ENCODE measurements at places on chromosomes 2 and 18.
A peak's percentile ranks its signal among the peaks of the same experiment; 100 is the strongest.

- peaks cover 40% of the 10 kb centered on the region for H3K27me3 ChIP-seq
- H3K36me3 ChIP-seq, result no peaks in the 10 kb centered on the region
- H3K4me1 ChIP-seq, result peaks cover 4% of the 10 kb centered on the region
- H3K27ac ChIP-seq, result no peak overlapping the region
- no peak for DNase-seq
Observed at GRCh38 chr2:178191511-178191910, 2.8 kb upstream of the OSBPL6 start.

DNA sequence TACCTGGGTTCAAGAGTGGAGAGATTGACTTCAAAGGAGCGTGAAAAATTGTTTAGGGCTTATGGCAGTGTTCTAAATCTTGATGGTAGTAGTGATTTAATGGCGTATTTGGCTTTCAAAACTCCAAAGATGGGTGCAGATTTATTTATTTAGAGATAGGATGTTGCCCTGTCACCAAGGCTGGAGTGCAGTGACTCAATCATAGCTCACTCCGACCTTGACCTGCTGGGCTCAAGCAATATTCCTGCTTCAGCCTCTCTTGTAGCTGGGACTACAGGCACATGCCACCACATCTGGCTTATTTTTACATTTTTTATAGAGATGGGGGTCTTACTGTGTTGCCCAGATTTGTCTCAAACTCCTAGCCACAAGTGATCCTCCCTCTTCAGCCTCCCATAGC, 52.5 kb downstream of the FAM117B start:
- DNase-seq, result no peak
- no peaks in the 10 kb centered on the region for H3K27me3 ChIP-seq
- H3K4me1 ChIP-seq, result peaks cover 48% of the 10 kb centered on the region
- H3K36me3 ChIP-seq, result peaks cover 1% of the 10 kb centered on the region

DNA sequence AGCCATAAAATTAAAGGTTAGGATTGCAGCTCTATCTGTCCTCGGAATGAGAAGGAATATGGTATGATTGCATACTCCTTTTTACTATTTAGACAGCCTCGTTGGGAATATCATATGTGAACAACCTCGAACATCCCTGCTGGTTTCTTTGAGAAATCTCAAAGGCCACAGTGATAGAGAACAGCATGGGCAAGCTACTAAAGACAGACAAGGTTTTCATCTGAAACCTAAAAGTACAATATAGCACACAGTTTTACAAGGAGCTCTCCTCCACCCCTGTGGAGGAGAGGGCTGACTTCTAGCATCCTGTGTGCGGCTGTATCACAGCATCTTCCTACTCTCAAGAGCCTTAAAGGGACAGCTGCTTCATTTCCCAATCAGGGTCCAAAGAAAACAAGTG, 104.3 kb downstream of the VWC2L start:
- H3K36me3 ChIP-seq, result no peaks in the 10 kb centered on the region
- DNase-seq, result no peak
- H3K4me1 ChIP-seq, result no peaks in the 10 kb centered on the region
- H3K4me3 ChIP-seq, result no peak overlapping the region
- H3K27ac ChIP-seq, result no peak overlapping the region

GRCh38 chr2:179562330-179562885, 297.8 kb upstream of the SESTD1 start:
- H3K27me3 ChIP-seq, result no peaks in the 10 kb centered on the region
- H3K36me3 ChIP-seq, result no peaks in the 10 kb centered on the region
- H3K27ac ChIP-seq, result no peak overlapping the region
- H3K4me3 ChIP-seq, result no peak overlapping the region

DNA sequence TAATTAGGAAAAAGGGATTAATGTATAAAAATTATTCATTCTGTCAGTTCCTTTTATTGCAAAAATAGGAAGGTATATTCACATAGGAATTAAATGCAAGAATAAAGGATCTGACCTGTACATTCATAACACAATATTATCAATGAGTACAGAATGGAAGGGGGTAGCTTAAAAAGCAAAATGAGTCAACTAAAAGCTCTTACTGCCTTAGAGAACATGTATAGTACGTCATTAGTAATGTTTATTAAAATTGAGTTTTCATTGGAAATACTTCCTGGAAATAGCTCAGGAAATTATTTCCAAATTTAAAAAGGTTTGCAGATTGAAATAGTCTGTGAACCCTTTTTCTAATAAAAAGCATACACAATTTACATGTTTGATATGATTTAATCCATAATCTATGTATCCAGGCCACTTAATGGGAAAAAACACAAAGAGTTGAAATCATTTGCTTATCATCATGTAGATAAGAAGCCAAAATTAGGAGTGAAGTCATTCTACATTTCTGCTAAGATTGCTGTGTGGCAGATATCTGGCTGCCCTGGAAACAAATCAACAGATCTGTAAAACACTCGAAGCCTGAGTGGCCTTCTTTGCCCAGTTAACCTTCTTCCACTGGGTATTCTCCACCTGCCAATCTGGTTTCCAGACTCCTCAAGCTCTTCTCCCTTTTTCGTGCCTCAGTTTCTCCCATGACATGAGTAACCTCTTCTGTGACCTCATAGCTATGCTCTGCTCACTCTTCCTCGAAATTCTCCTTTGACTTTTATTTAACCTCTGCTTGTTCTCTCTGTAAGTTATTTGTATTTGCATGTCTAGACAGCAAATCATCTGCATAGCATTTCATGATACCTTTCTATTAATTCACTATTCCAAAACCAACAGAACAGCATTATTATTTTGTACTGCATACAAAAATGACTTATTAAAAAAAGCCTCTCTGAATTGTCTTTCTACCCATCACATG, 181.2 kb upstream of the REV1 start:
- H3K4me3 ChIP-seq, result no peak overlapping the region
- H3K27ac ChIP-seq, result no peak overlapping the region
- no peak for DNase-seq
- H3K36me3 ChIP-seq, result peaks cover 11% of the 10 kb centered on the region
- no peaks in the 10 kb centered on the region for H3K4me1 ChIP-seq

DNA sequence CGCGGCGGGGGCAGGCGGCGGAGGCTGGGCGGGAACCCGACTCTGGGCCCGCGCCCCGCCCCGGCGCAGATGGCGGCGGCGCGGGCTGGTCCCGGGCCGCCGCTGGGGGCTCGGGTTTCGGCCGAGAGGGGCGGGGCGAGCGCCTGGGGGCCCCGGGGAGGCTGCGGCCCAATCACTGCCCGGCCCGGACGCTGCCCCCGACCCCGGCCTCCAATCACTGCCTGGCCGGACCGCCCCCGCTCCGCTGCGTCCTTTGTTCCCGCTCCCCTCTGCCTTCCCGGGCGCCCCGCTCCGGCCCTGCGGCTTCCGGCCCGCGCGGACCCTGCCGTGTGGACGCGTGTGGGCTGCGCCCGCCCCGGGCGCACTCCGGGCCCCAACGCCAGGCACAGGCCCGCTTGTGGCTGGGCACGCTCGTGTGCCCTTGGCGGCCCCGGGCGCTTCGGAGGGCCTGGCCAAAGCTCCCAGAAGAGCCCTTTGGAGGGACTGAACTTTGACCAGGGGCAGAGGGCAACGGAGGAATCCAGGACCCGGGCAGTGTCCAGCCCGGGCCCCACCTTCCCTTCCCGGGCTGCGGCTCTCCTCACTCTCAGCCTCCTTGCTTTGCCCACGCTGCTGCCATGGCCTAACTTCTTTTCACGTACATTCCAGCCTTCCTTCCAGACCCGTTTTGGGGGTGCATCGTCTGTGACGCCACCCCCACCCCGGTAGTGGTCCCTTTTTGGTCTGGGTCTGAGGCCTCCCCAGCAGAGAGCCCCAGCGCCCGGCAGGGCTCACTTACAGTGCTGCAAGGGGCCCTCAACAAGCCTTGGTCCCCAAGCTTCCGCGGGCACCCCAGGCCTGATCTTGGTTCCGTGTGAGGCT, 27.1 kb upstream of the PTMA start:
- peaks cover 21% of the 10 kb centered on the region for H3K27me3 ChIP-seq
- peaks cover 6% of the 10 kb centered on the region for H3K4me1 ChIP-seq
- no peaks in the 10 kb centered on the region for H3K36me3 ChIP-seq
- H3K4me3 ChIP-seq, result peak overlapping the region; percentile 57

- peaks cover 3% of the 10 kb centered on the region for H3K27me3 ChIP-seq
- H3K4me3 ChIP-seq, result no peak overlapping the region
- no peak for DNase-seq
- no peaks in the 10 kb centered on the region for H3K4me1 ChIP-seq
Observed at GRCh38 chr2:126600742-126601141, 55.2 kb upstream of the GYPC start.

GRCh38 chr2:46294176-46294836, 2.9 kb upstream of the EPAS1 start:
- peak overlapping the region; percentile 25 for H3K27ac ChIP-seq
- H3K36me3 ChIP-seq, result no peaks in the 10 kb centered on the region
- DNase-seq, result peak; percentile 31
- peaks cover 33% of the 10 kb centered on the region for H3K27me3 ChIP-seq
- peaks cover 16% of the 10 kb centered on the region for H3K4me1 ChIP-seq

DNA sequence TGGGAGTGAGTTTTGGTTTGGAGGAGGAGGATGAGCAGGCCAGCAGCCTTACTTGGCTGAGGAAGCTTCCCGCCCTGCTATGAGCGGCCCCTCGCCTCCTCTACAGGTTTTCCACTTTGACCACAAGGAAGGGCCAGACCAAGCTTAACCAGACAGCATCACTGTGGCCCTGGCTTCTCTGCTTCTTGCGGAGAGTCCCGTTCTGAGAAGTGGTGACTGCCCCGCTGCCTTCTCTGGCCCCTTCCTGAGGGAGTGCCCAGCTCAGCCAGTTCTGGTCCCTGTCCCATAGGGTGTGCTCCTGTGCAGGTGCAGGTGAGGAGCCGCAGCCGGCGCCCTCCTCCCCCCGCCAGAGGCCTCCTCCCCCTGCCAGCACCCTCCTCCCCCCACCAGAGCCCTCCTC, 101.0 kb downstream of the FAM210A start:
- no peak overlapping the region for H3K4me3 ChIP-seq
- no peak overlapping the region for H3K27ac ChIP-seq
- H3K4me1 ChIP-seq, result peaks cover 11% of the 10 kb centered on the region
- no peak for DNase-seq
- H3K27me3 ChIP-seq, result no peaks in the 10 kb centered on the region

- no peaks in the 10 kb centered on the region for H3K4me1 ChIP-seq
- no peak overlapping the region for H3K27ac ChIP-seq
- H3K36me3 ChIP-seq, result no peaks in the 10 kb centered on the region
- H3K4me3 ChIP-seq, result no peak overlapping the region
- no peaks in the 10 kb centered on the region for H3K27me3 ChIP-seq
- DNase-seq, result no peak
Observed at GRCh38 chr2:136195226-136195625, 77.3 kb upstream of the CXCR4 start.

DNA sequence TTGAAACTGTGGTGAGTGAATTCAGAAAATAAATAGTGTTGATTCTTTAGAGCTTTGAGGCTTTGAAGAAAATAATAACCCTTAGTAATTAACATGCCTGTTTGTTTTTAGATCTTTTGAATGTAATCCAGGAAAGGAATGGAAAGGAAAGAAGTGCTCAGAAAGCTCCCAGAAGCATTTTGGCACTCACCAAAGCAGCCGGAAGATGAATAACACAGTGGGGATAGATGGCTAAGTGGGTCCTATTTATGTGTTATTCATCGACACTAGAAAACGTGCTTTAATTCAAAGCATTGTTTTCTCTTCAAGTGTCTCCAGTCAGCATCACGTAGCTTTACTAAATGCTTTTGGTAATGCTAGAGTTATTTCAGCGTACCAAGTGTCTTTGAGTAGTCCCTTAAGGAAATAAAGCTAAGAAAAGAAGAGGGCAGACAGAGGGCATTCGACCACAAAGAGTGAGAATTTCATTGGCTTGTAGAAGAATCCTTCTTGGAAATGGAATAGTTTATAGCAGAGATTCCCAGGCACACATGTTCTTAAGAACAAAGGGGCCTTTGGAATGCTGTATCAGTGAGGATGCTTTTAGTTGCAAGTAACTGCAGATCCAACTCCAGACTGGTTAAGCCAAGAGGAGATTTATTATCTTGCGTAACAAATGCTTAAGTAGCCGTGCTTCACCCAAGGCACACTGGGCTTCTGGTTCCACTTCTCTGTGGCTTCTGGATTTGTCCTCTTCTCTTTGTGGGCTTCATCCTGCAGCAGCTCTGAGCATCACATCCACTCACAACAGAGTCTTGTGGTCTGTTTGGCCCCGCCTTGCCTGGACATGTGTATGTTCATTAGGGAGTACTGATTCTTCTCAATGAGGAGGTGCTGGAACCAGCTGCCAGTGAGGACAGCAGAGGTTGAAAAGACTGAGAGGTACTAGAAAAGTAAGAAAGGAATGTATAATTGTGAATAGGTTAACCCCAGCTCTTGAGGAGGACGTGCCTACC, 63.6 kb upstream of the LTBP1 start:
- H3K4me3 ChIP-seq, result no peak overlapping the region
- DNase-seq, result no peak
- H3K36me3 ChIP-seq, result no peaks in the 10 kb centered on the region
- H3K27ac ChIP-seq, result no peak overlapping the region

GRCh38 chr18:24317370-24317769, 80.3 kb downstream of the OSBPL1A start:
- H3K27me3 ChIP-seq, result no peaks in the 10 kb centered on the region
- H3K27ac ChIP-seq, result no peak overlapping the region
- peaks cover 2% of the 10 kb centered on the region for H3K4me1 ChIP-seq

DNA sequence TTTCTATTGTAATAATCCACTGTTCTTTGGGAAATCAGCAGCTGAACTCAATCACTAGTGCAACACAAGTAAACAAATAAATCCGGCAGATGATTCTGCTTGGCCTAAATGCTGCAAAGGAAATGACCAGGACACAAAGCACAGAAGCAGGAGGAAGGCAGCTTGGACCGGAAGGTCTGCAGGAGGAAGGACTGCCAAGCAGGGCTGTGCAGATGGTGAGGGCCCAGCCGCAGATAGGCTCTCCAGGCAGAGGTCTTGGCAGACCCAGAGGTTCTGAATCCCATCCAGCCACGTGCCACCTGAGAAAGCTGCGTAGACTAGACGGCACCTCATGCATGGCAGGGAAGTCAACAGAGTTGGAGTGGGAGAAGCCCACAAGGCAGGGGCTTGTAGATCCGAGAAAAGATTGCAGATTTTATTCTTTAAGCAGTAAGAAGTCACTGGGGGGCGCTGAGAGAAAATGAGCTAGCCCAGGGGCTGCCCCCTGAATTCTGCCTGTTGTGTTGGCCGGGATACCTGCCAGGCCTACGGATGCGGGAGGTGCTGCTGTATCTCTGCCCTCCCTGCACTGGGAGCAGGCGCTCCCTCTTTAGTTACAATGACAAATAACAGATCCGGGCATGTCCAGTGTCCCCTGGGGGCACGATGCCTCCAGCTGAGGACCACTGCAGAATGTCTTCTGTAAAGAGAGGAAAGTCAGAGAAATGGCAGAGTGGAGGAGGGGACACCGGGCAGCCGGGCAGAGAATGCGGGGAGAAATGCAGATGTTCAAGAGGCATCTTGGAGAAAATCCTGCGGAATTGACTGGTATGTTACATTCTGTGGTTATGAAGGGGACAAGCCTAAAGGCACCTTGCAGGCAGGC, 153.5 kb downstream of the PXDN start:
- H3K4me3 ChIP-seq, result no peak overlapping the region
- H3K27ac ChIP-seq, result no peak overlapping the region
- no peaks in the 10 kb centered on the region for H3K36me3 ChIP-seq
- peaks cover 15% of the 10 kb centered on the region for H3K27me3 ChIP-seq
- DNase-seq, result no peak
- peaks cover 3% of the 10 kb centered on the region for H3K4me1 ChIP-seq

GRCh38 chr2:134504586-134505336, 214.0 kb downstream of the TMEM163 start:
- peaks cover 3% of the 10 kb centered on the region for H3K27me3 ChIP-seq
- DNase-seq, result no peak
- H3K27ac ChIP-seq, result no peak overlapping the region
- peaks cover 3% of the 10 kb centered on the region for H3K36me3 ChIP-seq

GRCh38 chr18:53682796-53683195, 541.7 kb downstream of the MBD2 start:
- no peak overlapping the region for H3K4me3 ChIP-seq
- no peaks in the 10 kb centered on the region for H3K36me3 ChIP-seq
- no peaks in the 10 kb centered on the region for H3K4me1 ChIP-seq
- H3K27ac ChIP-seq, result no peak overlapping the region
- no peaks in the 10 kb centered on the region for H3K27me3 ChIP-seq
- DNase-seq, result no peak
